ENCODE measurements at places on chromosomes 11 and 22.

- no peak for DNase-seq
Observed at GRCh38 chr22:46792061-46792796, 29.8 kb downstream of the TBC1D22A start.

DNA sequence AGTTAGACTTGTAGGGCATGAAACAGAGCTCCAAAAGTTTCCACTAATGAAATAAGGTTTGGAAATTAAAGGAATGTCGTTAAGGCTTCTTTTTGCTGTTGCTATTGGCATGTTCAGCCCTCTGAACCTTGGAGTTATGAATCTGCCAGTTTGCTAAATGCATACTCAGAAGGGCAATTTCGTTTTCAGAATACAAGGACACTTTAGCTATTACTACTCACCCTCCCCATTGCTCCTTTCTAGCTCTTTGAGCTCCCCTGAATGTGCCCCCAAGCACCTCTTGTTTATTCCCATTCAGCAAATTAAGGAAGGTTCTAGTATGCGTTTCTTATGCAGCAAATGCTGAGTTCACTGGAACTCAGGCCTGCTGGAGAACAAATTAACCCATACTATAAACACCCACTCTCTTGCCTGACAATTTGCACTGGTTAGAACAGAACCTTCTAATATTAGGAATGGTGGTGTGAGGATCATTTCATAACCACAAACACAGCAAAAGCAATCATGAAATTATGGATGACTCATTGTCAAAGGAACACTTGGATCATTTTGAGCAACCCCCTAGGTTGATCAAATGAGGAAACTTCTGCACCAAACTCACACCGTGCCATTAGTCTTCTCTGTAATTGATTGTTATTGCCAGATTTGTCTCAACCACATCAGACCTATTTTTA is 26.2 kb upstream of the LIN7C start:
- no peak for DNase-seq

GRCh38 chr11:64694821-64695365 is 28.1 kb downstream of the NRXN2 start:
- DNase-seq, result no peak

DNA sequence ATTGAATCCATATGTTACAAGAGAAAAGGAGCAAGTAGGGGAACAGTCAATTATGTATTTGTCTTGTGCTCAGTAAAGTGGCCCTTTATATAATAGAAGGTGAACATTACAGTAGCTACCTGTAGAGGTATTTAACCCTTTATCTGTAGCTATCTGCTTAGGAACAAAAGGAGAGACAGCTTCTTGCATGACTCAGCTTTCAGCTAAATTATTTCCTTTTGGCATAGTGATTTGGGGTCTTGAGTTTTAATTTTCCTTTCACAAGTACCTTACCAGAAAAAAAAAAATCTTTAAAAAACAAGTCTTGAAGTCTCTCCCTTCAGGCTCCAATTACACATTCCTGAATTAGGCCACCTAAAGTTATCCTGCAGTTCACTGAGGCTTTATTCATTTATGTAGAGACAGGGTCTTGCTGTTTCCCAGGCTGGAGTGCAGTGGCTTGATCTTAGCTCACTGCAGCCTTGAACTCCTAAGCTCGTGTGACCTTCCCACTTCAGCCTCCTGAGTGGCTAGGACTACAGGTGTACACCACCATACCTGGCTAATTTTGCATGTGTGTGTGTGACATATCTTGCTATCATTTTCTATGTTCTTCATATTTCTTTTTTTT is 32.6 kb upstream of the RCE1 start:
- DNase-seq, result no peak

- DNase-seq, result no peak
Observed at GRCh38 chr22:37045958-37046357, 5.6 kb upstream of the KCTD17 start.

DNA sequence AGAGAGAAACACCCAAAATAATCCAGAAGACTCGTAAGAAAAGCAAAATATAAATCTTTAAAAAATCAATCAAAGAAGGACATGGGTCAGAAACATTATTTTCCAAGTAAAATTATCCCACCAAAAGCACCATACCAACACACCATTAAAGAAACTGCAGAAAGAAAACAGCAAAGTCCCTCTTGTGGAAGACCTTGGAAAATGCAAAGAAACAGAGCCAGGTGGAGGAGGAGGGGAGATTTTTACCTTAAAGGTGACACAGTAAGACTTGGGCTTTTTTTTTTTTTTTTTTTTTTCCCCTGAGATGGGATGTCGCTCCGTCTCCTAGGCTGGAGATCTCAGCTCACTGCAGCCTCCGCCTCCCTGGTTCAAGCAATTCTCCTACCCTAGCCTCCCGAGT is 123.8 kb downstream of the LARGE1 start:
- DNase-seq, result no peak

- no peak for DNase-seq
Observed at GRCh38 chr11:22807855-22808570, 21.6 kb downstream of the SVIP start.

Measured in activated naive CD8-positive, alpha-beta T cell treated with anti-CD3 and anti-CD28 coated beads for 36 hours (primary cell).